CD4-positive, alpha-beta T cell treated with Interleukin-1 beta for 1 hour (primary cell): ENCODE measurements at places on chromosomes 16 and 17.

GRCh38 chr17:27862004-27862403 is 31.2 kb downstream of the LYRM9 start:
- no peak for DNase-seq

GRCh38 chr16:59878999-59879398 is 1144.9 kb upstream of the GOT2 start:
- no peak for DNase-seq

GRCh38 chr17:65423346-65424140 is 137.9 kb downstream of the AXIN2 start:
- DNase-seq: no peak

GRCh38 chr16:66266436-66267291 is 99.8 kb upstream of the CDH5 start:
- DNase-seq: no peak

DNA sequence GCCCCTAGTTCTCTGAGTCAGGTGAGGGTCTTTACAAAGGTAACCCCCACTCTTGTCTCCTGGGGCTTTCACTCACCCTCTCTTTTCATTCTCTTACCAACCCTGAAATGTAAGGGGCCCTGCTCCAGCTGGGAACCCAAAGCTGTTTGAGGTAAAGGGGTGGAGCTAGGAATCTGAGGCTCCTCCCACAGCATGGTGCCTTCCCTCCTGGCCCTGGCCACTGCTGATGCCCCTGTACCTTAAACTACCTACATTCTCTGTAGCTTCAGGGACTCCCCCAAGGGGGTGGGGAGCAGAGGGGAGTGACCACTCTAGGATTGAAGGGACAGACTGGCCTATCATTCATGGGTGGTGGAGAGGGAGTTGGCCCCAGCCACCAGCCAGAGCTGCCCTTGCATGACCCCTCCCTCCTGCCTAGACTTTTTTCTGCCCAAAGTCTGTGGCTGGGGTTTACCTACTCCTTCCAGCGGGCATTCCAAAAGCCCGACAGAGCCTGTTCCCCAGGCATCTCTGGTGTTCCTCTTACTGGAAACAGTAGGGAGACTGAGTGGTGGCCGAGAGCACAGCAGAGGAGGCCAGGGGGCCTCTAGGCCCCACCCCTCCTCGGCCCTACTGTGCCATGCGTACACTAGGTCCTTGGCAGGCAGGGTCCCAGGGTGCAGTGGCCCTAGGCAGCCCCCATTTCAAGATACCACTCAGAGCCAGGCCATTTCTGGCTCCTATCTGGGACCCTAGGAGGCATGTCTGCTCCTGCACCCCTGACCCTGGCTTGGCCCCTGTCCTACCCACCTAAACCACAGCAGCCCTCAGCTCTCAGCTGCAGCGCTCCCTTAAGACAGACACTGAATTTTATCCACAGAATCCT is 9.5 kb downstream of the DOK4 start:
- DNase-seq: no peak

GRCh38 chr16:13397126-13397525 is 495.7 kb downstream of the SHISA9 start:
- no peak for DNase-seq

- DNase-seq: peak; percentile 72
These were observed 7.4 kb downstream of the PRCD start for GRCh38 chr17:76547183-76547641.

DNA sequence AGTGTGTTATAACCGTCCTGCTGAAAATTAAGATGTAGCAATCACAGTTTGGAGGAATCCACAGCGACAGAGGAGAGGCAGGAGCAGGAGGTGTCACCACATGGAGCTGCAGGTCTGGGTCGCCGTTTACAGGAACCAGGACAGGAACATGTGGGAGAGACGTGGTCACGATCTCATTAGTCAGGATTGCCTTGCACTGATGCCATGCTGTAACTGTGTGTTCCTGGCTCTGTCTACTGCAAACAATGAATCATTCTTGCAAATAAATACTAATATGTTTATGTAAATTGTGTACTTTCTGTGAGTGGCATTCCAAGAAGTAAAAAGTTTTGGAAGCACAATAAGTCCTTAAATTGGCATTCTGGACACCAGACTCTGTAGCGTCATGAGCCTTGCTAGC is 271.8 kb downstream of the CPPED1 start:
- DNase-seq: no peak

GRCh38 chr17:7763919-7764318 is 46.4 kb downstream of the DNAH2 start:
- no peak for DNase-seq

DNA sequence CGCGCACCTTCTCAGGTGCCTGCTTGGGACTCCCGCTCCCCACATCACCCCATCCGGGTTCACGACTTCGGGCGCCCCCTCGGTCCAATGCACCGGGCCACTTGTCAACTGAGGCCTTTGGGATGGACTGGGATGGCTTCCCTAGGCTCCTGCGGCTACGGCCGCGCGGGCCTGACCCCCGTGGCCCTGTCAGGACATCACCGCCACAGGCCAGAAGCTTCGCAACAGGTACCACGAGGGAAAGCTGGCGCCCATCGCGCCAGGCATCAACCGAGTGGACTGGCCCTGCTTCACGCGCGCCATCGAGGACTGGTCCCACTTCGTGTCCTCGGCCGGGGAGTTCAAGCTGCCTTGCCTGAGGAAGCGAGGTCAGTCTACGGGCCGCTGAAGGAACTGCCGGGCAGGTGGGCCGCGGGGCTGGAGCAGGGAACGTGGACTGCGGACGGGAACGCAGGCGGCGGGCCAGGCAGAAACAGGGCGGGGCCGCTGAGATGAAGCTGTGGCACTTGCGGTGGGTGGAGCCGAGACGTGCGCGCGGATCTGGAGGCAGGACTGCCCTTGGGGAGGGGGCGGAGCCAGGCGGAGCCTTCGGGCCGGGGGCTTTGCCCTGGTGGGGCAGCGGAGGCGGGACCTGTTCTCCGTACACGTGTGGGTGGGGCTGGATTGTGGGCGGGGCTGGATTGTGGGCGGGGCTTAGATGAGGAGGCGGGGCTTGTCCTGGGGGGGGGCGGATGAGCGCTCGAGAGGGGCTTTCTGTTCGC is 13.7 kb upstream of the CNGB1 start:
- peak; percentile 94 for DNase-seq

DNA sequence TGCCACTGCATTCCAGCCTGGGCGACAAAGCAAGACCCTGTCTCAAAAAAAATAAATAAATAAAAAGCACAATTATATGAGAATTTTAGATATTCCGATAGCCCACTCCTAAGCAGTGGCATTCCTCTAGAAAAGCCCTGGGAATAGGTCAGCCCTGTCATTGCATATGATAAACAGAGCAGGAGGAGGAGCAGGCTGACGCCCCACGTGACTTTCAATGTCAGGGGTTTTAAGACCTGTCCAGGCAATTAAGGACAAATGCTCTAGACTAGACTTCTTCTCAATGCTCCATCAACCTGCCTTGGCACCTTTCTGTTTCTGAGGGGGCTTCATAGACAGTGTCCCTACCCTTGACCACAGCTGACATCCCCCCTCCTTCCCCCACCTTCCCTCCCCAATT is 7.5 kb downstream of the TOM1L2 start:
- no peak for DNase-seq
